ENCODE measurements at places on chromosomes 2 and 18.
A peak's percentile ranks its signal among the peaks of the same experiment; 100 is the strongest.

GRCh38 chr2:200380091-200380561, 73.6 kb downstream of the SPATS2L start:
- peak; percentile 10 for DNase-seq

GRCh38 chr2:112077814-112078213, 22.7 kb downstream of the TMEM87B start:
- DNase-seq, result no peak

DNA sequence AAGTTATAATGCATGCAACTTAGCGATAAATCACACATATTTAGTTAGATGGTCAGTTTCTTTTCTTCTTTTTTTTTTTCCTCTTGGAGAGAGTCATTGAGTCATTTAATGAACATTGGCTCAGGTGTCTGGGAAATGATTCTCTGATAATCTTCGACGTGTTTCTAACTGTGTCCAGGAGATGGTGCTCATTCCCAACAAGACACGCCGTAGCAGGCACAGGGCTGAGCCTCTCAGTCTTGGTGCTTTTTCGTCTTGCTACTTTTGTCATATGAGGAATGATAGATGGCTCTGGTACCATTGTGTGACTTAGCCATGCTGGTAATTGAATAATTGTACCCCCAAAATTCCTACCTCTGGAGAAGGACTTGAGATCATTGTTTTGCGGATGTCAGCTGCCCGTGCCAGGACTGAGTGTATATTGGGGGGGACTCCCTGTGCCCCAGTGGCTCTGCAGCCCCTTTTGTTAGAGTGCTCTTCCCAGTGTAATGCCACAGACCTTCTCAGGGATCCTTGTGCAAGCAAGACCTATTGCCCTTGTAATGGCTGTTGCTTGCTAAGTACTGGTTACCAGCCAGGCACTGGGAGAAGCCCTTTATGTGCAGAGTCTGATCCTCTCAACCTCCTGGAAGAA, 107.6 kb upstream of the CYRIA start:
- peak; percentile 13 for DNase-seq

- no peak for DNase-seq
Measured at GRCh38 chr2:169507698-169508097, 1.8 kb upstream of the KLHL41 start.

GRCh38 chr2:23243073-23243659, 141.8 kb upstream of the KLHL29 start:
- DNase-seq, result no peak

DNA sequence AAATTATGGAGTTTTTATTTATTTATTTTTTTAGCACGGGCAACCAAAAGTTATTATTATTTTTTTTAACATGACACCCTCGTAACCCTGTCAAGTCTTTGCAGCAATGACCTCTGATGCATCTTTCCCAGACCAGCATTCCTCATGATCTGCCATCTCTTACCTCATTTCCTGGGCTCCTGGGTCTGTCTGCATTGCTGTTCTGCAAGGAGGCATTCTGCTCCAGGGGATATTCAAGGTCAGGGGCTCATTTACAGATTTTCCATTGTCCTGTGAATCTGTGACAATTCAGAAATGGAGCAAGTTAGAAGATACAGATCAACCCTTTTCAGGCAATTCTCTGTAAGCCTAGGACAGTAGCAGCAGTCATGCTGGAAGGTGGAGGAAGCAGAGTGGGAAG, 43.0 kb downstream of the NGEF start:
- DNase-seq, result no peak

DNA sequence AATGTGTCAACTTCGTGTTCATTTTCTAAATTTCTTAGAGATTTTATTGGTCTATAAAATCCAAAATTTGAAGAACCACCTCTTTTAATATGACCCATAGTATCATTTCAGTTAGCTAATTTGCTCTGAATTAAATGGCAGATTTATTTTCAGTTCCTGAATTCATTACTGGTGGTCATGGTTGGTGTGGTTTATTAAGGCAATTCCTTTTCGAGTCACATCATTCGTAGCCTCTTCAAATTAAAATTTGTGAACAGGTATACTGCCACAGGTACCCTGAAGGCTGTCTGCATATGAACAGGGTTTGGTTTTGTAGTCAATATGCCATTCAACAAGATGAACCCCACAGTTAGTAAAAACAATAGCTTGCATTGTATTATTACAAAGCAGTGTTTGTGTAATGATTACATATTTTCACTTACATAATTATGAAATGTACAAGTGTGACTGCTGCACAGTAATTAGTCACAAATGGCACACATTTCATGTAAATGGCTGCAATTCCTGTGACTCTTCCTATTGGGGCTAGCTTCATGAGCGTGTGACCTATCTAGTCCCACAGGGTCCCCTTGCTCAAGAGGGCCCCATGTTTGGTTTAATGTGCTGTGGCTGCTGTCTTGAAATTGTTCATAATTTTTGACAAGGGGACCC, 48.9 kb downstream of the CDC42EP3 start:
- DNase-seq, result no peak

- DNase-seq, result no peak
Measured at GRCh38 chr2:150690261-150690660, 202.8 kb upstream of the RND3 start.

DNA sequence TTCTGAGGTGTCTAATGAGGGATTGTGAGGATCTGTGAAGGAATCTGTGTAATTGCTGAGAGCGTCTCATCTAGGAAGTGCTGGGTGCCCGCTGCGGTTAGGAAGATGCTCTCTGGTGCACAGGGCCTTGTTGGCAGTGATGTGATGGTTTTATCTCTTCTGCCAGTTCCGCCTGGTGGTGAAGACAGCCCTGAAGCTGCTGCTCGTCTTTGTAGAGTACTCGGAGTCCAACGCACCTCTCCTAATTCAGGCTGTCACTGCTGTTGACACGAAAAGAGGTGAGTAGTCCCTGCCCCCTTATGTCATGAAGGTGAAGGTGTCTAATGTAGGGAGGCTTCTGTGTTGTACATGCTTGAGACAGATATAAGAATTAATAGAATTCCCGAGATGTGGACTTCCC, 234.2 kb downstream of the TPGS2 start:
- no peak for DNase-seq

DNA sequence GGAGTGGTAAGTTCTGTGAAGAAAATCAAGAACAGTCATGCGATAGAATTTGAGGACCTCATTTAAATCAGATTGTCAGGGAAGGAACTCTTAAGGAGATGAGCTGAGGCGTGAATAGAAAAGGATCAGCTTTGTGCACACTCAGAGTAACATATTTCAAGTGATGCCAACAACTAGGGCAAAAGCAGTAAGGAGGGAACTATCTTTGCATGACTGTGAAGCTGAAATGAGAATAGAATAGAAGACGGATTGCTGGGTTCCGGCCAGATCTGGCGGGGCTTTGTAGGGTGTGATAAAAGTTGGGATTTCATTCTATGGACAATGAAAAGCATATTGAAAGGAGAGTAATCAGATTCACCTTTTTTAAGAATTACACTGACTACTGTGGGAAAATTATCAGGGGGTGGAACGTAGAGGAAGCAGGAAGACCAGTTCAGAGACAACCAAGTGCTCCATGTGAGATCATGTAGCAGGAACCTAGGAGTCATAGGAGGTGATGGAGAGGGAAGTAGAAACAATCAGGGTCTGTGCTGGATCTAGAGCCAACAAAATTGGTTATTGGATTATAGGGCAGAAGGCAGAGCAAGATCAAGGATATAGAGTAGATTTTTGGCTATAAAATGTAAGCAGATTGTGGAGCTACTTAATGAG, 884.3 kb downstream of the DCC start:
- DNase-seq, result no peak

- DNase-seq, result no peak
Measured at GRCh38 chr2:70981421-70981820, 3.0 kb downstream of the ANKRD53 start.

GRCh38 chr2:42978175-42978886, 185.9 kb upstream of the HAAO start:
- DNase-seq, result no peak

DNA sequence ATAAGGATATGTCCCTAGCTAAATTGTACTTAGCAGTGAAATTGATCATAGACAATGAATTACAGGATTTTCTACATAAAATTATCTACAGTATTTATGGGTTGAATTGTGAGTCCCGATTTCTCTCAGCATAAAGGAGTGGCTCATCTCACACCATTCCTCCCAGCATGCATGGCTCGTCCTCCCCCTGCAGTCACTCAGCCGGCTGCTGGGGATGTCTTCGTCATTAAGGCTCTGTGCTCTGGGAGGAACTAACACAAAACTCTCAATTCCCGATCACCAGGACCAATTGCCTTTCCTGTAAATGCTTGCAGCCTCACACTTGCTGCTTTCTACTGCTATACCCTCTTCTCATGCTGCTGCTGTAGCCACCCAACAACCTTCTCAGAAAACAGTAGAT, 75.9 kb downstream of the TXNL1 start:
- no peak for DNase-seq

GRCh38 chr2:95121407-95122196, at the start of gene MRPS5:
Gene MRPS5, minus strand, starts transcription at chr2:95121808. Its CDS starts 17 bp downstream, at chr2:95121791.
- DNase-seq, result peak; percentile 13

DNA sequence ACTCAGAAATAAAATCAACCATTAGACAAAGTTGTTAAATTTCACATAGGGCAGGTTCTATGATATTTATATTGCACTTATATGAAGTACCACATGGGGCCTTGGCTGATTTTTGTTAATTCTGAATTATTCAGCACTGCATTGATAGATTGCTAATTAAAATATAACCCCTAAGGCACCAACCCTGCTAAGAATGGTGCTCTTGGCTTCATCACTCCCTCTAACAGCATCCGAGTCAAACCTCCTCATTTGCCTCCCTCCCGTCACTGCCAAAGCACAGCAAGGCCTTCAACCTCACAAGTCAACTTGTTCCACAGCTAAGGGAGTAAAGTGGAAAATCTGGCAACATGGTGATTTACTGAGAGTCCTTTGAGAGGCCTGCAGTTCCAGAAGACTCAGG, 27.0 kb downstream of the MYO5B start:
- no peak for DNase-seq

DNA sequence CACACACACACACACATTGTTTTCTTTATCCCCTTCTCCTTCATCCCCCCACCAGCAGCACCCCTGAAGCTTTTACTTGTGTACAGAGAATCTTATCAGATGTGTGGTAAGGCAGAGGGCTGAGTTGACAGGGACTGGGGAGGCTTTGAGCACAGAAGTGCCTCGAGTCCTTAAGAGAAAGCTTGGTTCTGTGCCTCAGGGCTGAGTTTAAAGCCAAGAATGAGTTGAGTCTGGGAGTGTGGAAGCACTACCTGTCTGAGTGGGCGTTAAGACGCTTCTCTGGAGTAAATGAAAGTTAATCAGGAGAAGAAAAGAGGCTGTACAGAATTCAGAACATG, 2.7 kb downstream of the ID2 start:
- no peak for DNase-seq

GRCh38 chr2:105379741-105380186, 19.1 kb downstream of the FHL2 start:
- DNase-seq, result no peak

DNA sequence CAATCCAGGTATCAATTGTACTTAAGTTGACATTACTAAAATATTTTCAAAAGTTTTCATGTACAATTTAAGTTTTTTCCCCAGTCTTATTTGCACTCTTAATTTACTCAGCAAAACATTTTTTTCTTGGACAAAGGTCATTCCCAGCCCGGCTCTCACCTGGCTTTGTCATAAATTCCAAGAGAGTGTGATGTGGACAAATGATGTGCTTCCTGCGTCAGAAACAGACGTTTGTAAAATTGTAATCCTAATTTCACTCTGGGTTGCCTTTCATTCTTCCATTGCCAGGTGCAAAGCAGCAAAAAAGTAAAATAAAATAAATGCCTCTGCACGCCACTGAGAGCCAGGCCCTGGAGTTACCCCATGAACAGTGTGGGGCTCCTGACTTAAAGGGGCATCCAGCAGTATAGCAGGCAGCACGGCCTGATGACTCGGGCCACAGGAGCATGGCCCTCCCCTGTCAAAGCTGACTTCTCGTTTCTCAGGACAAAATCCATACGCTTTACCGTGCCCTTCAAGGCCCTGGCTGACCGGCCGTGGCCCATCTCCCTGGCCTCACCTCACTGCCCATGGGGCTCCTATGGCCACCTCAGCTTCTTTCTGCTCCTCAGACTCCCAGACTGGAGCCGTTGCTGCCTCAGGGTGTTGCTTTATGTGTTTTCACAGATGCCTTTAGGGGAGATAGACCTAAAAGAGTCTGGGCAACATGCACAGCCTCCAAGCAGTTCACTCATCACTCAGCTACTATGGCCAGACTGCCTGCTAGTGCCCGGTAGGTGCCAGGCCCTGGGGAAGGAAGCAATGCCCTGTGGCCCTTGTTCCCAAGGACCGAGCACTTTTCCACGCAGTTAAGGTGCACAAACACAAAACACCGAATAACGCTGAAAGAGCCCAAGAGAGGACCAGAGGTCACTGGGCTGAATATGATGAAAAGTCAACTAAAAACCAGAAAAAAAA, 7.6 kb upstream of the TMEM185B start:
- no peak for DNase-seq

DNA sequence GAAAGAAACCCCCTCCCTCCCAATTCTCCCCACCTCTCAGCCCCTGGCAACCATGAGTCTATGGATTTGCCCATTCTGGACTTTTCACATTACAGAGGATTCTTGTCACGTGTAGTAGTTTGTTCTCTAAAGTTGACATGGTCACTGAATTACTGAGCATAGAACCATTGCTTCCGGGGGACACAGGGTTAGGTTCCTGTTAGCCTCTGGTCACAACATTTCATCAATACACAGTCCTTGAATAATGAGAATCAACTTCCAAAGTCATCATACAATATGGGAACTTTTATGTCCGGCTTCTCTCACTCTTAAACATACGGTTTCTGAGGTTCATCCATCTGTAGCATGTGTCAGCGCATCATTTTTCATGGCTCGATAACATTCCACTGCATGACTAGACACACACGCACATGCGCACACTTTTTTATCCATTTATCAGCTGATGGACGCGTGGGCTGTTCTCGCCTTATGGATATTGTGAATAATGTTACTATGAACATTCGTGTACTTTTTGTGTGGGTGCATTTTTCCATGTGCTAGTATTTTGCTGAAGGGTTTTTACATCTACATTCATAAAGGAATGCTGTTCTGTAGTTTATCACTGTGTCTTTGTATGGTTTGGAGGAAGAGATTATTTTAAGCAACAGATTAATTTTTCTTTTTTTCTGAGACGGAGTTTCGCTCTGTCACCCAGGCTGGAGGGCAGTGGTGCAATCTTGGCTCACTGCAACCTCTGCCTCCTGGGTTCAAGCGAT, 48.1 kb downstream of the PARD6G start:
- DNase-seq, result no peak

DNA sequence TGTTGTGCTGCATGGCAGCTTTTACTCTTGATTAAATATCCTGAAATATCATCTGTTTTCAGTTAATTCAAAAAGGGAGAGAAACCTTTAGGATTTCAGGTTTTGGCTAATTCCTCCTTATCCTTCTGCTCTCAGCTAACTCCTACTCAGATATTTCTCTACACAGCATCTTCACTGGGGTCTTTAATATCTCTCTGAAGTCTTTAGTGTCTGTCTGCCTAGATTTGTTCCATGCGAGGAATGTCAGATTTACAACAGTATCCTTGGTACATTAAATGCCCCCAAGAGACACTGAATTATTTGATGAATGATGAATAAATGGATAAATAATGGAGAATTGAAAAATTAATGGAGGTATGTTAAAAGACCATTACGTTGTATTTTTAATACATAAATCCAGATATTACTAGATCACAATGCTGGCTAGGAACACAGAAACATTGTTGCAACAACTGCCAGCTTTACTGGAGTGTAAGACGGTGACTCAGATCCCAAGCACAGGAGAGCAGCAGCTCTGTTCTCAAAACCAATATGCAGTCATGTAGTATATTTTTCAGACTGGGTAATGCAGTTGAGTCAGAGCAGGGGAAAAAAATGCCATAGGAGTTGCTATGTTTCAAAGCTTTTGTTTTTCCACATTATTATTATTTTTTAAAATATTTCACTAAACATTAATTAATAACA, 388.0 kb upstream of the SYT4 start:
- no peak for DNase-seq

GRCh38 chr2:5609201-5609600, 83.0 kb upstream of the SOX11 start:
- no peak for DNase-seq
